Cardiac septum (tissue), 1 donor: ENCODE measurements at places on chromosomes 4 and X.

GRCh38 chrX:52424656-52425055 is 55.8 kb downstream of the XAGE2 start:
- DNase-seq = no peak

- DNase-seq = no peak
Observed at GRCh38 chr4:25440478-25441030, 63.5 kb downstream of the ANAPC4 start.

DNA sequence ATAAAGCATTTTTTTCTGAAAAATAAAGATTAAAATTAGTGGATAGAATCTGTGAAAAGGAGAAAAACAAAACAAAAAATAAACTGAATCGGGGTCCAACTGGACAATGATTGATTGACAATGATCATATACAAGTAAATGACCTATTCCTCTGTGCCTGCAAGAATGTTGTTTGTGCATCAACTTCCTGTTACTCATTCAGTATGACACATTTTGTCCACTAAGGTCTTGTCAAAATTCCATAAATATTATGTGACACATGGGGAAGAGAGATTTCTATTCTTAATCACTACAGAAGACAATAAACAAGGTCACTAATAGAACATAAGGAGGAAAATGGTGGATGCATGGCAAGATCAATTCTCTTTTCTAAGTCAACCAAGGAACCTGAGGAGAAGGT is 54.9 kb downstream of the F8 start:
- no peak for DNase-seq

- DNase-seq = no peak
Observed at GRCh38 chrX:97238632-97239031, 354.9 kb downstream of the RPA4 start.

- DNase-seq = no peak
Observed at GRCh38 chr4:97867557-97868091, 275.7 kb downstream of the STPG2 start.

GRCh38 chr4:118177126-118177525 is 142.8 kb downstream of the NDST3 start:
- DNase-seq = no peak

DNA sequence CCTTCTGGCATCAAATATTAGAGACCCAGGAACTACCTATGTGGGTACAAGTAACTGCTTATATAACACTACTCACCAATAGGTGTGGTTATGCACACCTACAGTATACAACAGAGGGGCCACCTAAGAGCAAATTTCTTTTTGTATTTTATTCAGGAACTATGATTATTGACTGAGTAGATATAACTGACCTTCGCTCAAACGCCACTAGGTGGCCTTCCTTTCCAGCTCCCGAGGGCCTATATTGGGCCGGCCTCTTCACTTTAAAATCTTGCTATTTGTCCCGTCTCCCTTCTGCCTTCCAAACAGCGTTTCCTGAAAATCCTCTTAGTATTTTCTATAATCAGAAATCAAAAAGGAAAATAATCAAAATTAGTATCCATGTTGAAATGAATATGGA is 19.9 kb upstream of the PABPC5 start:
- DNase-seq = no peak

DNA sequence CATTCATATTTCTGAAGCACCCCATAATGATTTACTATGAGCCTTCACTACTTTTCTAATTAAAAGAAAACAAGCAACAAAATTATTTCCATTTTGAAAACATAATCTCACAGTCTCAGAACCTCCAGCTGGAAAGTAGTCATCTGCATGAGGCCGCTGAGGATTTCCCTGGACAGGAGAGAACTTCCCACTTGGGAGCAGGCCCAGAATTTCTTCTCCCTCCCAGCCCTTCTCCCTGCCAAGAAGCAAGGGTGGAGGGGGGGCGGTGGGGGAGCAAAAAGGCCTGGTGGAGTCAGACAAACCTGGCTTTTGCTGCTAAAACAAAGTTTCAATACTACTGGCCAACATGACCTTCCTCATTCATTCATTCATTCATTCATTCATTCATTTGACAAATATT is 167.3 kb downstream of the PJA1 start:
- DNase-seq = peak; percentile 81

DNA sequence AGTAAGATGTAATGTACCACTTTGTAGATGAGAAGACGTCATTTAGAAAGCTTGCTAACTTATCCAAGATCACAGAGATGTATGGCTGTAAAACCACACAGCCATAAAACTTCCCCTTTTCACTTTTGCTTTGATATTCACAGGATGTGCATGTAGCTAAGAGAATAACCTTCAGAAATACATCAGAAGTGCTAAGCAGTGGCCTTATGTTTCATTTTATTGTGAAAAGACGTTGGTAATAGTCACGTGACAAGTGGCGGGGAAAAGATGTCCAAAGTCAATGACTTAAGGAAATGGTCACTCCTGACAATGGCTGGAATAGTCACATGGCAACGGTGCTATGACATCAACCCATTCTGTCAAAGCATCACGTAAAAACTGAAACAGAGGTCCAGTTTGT is 12.9 kb upstream of the WDR17 start:
- DNase-seq = no peak

- no peak for DNase-seq
Observed at GRCh38 chrX:14359727-14360126, 169.6 kb upstream of the GLRA2 start.

GRCh38 chrX:148804579-148805355 is 304.4 kb downstream of the AFF2 start:
- no peak for DNase-seq
